Activated T-helper 1 cell treated with anti-CD3 and anti-CD28 coated beads, Interleukin-2, amount 50 U/mL, for 16 hours (primary cell): ENCODE measurements at places on chromosomes 7 and 10.

- DNase-seq, result no peak
Observed at GRCh38 chr10:11282156-11282555, 264.5 kb downstream of the CELF2 start.

DNA sequence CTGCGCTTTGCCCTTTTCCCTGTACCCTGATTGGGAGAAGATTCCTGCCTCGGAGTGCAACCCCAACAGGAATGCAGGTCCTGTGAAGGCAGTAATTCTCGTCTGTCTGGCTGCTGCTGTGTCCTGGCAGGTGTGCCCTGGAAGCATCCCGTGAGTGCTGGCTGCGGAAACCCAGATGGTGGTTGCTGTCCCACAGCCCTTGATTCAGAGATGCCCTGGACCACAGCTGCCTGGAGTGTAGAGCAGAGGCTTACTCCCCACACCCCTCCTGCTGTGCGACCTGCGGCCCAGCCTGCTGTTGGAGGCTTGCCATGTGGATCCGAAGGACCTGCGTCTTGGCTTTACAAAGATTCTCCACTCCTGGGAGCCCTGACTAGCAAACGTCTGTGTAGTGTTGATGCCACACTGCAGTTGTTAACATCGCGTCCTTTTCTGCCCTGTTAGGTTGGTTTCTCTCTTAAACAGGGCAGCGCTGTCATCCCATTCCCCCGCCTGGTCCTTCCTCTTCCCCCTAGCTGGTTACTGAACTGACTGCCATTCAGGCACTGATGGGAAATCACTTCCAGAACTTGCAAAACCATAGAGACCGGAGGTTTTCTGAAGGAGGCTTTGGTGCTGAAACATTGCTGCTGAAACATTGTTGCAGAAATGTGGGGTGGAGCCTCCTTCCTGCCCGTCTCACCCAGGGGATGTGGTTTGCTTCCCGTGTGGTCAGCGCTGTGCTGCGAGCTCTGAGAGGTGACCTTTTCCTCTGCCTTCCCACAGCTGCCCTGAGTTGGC, 53.3 kb downstream of the DNAJB6 start:
- no peak for DNase-seq

GRCh38 chr10:58372607-58373441, 12.4 kb upstream of the TFAM start:
- no peak for DNase-seq

- no peak for DNase-seq
Observed at GRCh38 chr10:18005781-18006456, 54.2 kb downstream of the SLC39A12 start.

GRCh38 chr7:24987331-24987842, 7.4 kb upstream of the OSBPL3 start:
- no peak for DNase-seq

- no peak for DNase-seq
Observed at GRCh38 chr10:94991243-94991888, 52.9 kb downstream of the CYP2C9 start.

GRCh38 chr10:76282061-76283025, 850.9 kb downstream of the LRMDA start:
- DNase-seq, result no peak

DNA sequence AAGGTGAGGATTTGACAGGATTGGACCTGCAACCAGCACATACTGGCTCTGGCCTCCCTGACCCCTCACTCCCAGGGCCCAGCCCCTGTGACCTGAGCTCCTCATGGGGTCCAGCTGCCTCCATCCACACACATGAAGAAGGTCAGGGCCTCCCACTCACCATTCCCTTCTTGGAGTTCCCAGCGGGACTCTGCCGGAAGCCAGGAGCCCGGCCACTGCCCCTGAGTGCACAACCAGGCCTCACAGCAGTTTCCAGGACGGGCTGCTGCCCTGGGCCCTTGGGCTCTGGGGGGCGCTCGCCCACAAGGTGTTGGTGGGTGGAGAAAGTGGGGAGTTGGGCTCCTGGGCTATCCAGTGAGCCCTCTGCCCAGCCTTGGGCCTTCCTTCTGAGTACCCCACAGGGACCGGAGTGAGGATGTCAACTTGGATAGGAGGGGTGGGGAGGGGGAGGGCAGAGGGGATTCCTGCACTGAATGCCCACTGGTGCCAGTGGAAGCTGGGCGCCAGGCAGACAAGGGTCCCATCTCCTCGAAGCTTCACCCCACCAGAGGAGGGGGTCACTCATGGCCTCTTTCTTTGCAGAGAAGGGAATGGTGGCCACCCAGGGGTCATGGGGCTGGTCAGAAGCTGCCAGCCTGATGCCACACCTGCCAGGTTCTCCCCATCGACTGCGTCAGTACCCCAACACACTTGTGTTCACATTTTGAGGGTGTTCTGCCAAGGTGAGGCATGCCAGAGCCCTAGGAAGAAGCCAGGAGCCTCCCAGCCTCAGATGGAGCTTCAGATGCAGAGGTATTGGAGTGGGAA, 115.3 kb downstream of the PTPN20 start:
- DNase-seq, result no peak

- no peak for DNase-seq
Observed at GRCh38 chr7:92421676-92422435, 25.4 kb upstream of the GATAD1 start.

DNA sequence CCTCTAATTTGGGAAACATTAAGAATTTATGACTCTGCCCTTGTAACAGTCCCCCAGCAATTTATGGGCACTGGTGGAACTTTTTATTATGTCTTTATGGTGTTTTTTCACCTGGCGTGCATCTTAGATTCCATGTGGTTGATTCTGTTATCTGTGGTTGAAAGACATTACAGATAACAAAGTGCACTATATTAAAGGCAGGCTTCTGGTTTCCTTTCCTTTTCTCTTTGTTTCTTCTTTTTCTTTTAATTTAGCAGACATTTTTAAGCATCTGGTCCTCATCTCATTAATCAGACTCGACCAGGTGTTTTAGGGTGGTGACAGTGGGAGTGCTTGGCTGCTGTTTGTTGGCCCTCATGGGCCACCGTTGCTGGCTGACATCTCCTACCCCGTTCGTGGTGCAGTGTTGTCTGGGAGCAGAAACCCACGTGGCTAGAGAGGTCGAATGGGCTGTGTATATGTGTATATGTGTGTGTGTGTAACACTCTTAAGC, 77.4 kb downstream of the LRMDA start:
- no peak for DNase-seq

- no peak for DNase-seq
Observed at GRCh38 chr7:15309872-15310271, 251.9 kb downstream of the AGMO start.

DNA sequence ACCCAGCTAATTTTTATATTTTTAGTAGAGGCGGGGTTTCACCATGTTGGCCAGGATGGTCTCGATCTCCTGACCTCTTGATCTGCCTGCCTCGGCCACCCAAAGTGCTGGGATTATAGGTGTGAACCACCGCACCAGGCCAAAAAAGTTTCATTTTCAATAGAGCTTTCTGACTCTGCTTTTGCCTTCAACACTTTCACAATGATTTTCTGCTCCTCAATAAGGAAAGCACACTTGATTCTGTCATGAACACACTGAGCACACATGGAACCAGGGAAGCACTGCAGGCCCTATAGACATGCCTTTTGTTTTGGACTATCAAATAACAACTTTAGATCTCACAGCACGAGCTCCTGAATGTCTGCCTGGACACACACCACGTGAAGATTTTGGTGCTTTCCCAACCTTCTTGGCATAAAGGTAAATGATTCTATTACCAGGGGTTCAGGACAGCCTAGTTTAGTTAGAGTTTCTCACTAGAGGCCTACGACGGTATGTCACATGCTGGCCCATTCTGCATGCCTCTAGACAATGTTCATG, 8.0 kb downstream of the RRP12 start:
- no peak for DNase-seq

DNA sequence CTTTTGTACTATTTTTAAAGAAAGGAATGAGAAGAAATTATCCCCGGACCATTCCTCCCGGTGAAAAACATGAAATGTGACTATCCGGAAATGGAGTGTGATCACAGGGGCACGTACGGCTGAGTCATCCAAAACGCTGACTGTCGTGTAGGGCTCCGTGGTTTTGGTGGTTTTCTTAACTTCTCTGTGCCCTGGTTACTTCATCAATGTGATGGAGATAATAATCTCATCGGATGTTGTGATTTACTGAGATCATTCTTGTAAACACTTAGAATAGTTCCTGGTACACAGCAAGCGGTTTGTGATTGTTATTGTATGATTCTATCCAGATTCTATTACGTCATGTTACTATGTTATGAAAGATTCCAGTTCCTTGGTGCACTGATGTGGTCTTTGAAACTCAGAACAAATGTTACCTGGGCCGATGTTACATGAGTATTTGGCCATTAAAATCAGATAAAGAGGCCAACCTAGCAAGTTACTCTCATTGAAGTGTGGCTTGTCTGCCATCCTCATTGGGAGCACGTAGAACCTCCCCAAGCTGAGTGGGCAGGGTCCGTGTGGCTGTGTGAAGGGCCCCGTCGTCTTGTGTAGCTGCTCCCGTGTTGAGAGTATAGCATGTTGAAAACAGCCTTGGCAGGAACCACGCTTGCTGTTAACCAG, 99.5 kb downstream of the CAMK1D start:
- DNase-seq, result peak; percentile 41

- no peak for DNase-seq
Observed at GRCh38 chr7:118312966-118313365, 88.5 kb downstream of the ANKRD7 start.

- no peak for DNase-seq
Observed at GRCh38 chr10:98486421-98486820, 39.7 kb upstream of the HPS1 start.

DNA sequence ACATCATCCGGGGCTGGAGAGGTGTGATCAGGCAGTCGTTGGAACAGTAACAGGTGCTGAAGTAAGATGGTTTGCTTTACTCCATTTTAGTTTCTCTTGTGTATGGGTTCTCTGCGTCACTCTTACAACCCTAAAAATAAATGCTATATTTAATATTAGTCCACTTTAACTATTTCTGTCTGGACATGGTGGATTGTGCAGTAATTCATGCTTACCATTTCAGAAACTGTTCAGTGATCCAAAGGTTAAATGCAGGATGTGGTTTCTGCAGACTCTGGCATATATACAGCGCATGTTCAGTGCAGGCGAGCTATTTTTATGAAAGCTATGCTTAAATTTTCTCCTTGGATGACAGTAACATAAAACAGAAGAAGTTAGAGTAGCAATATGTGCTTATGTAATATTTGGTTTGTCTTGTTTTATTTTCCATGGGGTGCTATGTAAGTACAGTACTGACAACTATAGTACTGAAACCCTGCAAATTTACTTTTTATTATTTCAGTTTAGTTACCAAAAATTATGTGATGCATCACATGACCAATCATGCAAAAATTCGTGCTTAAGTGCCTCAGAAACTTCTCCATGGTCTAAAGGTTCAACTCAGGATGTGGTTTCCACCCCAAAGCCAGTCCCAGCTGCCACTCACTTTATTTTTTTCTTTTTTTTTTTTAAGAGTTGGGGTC, 46.6 kb upstream of the GRID1 start:
- DNase-seq, result no peak

DNA sequence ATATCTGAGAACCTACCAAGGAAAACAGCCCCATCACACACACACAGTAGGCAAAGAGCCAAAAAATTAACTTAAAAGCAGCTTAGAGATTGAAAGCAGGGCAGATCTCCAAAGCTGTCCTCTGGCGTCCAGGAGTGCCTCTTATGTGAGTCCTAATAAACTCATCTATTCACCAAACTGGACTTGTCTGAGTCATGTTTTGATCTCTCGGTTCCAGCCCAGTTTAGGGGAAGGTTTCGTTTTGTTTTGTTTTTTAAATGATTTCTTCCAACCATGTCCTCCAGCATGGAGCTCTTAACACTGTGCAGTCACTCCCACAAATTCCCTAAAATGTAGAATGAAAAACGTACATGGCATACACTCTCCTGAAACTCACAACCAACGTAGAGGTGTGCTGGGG, 6.7 kb upstream of the PRSS37 start:
- no peak for DNase-seq

DNA sequence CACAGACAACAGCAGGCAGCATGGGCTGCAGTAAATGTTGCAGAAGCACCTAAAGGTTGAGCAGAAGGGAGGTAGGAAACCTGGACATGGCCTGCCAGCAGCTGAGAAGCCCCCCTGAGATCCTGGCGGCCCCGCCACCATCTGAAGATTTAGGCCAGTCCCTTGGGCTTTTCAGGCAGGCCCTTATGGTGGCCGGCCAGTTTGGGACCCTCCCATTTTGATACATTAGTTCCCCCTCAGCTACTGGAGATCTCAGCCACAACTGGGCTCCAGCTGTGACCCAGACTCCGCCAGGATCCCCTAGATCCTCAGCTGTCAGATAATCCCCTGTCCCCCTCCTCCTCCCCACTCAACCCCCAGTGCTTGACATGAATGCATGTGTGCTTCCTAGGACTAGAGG, 34.4 kb downstream of the ZNF783 start:
- DNase-seq, result no peak

DNA sequence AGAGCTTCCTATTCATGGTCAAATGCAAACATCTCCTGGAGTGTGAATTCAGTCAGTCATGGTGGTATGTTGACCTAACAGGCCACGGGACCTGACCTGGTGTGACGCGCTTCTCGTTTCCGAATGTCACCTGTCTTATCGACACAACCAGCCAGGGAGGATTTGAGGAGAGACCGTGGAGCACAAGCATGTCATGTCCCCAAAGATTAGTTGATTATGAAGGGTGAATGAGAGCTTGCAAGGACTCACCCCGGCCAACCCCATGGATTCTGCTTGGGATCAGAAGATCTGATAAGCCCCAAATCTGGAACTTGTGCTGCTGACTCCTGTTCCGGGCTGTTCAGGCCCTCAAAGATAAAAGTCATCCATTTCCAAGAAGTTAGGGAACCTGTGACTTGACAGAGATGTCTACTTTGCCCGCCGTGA, 10.5 kb downstream of the ADRA2A start:
- no peak for DNase-seq

DNA sequence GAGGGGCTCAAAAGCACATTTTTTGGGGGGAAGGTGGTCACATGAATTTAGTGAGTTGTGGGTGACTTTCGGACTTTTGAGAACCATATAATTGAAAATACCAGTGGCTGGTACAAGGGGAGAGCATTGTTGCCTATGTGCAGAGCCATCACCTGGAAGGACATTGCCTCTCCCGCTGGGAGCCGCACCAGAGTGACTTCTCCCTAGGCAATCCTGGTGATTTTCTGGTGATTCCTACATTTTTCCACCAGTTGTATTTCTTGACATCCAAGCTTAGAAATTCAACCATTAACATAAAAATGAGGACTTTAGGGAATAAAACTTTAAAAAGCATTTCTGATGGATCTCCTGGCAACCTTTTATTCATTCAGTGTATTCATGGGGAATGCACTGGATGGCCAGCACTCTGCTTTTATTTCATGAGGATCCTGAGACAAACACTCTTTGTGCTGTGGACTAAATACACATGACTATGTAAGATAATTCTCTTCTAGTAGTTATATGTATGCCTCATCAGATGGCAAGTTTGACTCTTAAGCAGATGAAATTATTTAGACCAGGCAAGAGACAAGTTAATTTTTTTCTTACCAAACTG, 41.8 kb upstream of the MKI67 start:
- DNase-seq, result no peak

GRCh38 chr10:104307576-104308438, 30.5 kb downstream of the ITPRIP start:
- no peak for DNase-seq

DNA sequence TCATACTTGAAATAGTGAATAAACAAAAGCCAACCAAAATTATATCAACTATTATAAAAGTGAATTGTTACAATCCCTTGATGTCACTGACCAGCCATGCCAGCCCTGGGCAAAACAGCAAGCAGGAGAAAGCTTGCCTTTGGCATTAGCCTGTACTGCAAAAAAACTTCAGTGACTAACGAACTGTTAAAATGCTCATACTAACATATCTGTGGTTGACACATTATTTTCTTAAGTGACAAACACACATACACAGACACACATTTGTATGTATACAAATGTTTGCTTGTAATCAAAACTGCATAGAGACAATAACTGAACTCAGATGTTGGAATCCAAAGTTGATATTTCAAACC, 29.5 kb downstream of the CHCHD3 start:
- DNase-seq, result no peak
